ENCODE measurements at places on chromosomes 11 and 22.

- peak; percentile 78 for DNase-seq
Measured at GRCh38 chr11:17354601-17354991, 3.0 kb downstream of the NCR3LG1 start.

- DNase-seq = no peak
Measured at GRCh38 chr11:64291752-64292459, 804 bp downstream of the KCNK4 start.

- DNase-seq = no peak
Measured at GRCh38 chr11:5151713-5152153, 2.8 kb downstream of the OR52A1 start.

DNA sequence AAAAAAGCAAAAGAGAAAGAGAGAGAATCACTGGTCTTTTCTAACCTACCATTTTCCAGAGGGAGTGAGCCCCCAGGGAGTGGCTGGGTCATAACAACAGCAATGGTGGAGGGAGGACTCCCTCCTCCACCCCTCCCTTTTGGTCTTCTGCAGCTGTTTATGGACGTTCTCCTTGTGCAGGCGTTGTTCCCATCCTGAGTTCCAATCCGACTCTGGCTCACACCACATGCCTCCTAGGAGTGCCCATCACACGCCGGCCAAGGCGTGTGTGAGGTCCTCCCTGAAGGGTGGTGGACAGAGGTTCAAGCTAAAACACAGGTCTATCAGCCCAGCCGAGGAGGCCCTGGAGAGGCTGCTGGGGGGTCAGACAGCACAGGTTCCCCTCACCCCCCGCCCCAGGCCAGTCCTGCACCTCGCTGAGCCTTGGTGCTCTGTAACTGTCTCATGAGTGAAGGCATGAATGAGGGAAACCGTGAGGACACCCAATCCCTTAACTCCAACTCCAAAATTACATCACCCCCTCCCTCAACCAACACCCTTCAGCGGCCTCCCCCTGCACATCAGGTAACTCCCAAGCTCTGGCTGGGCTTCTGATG lies 29.4 kb downstream of the IFT27 start:
- no peak for DNase-seq

- DNase-seq = no peak
Measured at GRCh38 chr11:8531312-8531711, 62.7 kb downstream of the STK33 start.

DNA sequence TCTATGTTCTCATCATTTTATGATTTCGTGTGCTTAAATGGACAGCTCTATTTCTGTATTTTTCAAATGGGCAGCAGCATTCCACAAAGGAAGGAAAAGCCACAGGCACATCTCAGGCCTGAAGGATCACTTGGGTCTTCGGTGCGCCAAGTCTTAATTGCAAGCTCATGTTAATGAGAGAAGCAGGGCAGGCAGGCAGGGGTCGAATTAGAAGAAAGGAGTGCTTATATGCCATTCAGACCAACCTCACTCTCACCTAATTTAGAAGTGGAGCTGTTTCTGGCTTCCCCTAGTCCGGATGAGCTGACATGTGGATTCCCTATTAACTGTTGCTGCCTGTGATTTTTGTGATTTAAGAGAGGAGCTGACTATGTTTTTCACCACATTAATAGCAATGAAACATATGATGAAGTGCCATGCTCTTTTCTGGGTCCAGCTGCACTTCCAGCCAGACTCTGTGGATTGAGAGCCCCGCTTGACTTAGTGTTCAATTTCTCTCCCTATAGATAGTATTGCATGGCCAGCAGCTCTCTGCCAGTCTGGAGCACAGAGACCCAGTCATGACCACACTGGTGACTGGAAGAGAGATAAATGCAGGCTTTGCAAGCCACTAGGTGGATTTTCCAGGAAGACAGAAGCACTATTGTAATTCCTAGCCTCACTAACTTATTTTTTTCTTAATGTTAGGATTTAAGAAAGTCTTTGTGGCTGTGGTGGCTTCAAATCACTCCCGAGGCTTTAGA lies 373.9 kb upstream of the FAT3 start:
- DNase-seq = no peak

GRCh38 chr11:115132436-115133228 lies 371.6 kb downstream of the CADM1 start:
- no peak for DNase-seq

DNA sequence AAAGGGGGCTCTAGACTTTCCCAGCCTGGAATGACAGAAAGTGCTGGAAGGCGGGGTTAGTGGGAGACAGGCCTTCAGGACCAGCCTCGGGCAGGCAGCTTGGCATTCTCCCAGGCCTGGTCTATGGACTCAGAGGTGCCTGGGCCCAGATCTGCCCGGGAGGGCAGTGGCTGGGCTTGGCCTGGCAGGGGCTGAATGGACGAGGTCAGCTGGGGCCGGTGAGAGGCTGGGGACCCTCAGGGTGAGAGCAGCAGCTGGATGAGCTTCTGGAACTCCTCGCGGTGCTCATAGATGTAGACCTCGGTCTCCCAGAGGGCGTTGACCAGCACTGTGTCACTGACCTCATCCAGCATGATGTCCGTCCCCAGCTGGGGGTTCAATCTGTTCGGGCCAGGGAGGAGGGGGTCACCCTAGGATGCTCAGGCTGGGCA lies 1.5 kb upstream of the BAIAP2L2 start:
- DNase-seq = no peak

- DNase-seq = no peak
Measured at GRCh38 chr11:96173422-96173821, 169.6 kb downstream of the MAML2 start.

- peak; percentile 65 for DNase-seq
Measured at GRCh38 chr11:108112057-108112456, 9.3 kb upstream of the ACAT1 start.

DNA sequence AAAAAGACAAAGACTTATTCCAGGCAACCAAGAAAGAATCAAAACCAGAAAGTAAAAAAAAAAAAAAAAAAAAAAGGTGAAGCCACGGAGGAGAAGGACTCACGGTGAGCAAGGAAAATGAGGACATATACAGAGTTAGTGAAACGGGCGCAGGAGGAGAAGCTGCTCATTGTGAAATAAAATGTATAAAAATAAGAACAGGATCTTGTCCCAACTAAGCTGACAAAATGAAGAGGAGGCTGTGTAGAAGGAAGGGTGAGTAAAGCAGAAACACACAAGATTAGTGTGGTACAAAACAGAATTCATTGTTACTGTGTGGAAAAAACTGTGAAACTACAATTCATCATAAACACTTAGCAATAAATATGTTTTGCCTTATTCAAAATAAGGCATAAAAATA lies 7.6 kb downstream of the IL17REL start:
- no peak for DNase-seq

GRCh38 chr11:45097721-45098493 lies 48.5 kb upstream of the PRDM11 start:
- peak; percentile 32 for DNase-seq

DNA sequence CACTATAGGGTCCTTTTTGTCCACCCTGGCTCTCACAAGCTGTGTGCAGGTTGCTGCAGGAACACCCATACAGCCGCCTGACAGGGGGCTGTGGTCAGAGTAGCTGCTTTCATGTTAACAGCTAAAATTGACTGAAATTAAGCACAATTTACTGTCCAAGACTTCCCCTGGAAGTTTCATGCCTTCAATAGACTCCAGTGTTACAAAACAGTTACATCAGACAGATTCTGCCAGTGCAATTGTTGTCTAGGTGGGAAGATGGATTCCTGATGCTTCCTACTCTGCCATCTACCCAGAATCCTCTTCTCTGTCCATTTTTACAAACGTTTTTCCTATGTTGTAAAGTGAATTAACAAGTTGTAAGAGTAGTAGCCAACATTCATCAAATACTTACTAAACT lies 5.3 kb upstream of the TSKU start:
- DNase-seq = no peak

- DNase-seq = no peak
Measured at GRCh38 chr11:35182317-35182939, 43.5 kb downstream of the CD44 start.

DNA sequence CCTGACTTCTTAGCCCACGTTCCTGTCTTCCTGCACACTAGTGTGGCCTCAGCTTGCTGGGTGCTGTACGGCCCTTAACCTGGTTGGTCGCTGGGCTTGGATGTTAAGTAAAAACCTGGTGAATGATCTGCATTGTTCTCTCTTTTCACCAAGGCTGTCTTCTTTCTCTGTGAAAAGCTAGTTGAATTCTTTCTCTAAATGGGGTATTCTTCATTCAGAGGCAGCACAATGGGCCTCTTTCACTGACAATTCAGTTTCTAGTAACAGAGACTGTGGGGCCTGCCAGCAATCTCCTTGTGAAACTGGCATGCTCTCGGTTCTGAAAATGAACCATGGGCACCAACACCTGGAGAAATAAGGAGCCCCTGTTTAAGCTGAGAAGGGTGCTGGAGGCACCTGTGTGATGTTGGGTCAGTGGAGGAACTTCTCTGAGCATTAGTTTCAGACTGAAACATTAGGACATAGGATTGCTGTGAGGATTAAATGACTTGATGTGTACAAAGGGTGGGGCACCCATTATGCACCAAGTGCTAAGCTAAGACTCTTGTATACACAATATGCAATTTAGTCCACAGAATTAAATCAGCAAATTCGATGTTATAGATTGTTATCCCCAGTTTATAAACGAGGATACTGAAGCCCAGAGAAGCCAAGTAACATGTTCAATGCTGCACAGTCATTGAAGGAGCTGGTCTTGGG lies 33.1 kb upstream of the ELF5 start:
- no peak for DNase-seq

GRCh38 chr11:66080055-66080817 lies 10.2 kb downstream of the PACS1 start:
- DNase-seq = peak; percentile 78

- DNase-seq = no peak
Measured at GRCh38 chr11:69475866-69476471, 5.5 kb upstream of the LINC01488 start.

- DNase-seq = peak; percentile 33
Measured at GRCh38 chr11:114321621-114322257, 25.5 kb downstream of the NNMT start.

GRCh38 chr11:131195661-131196517 lies 174.5 kb upstream of the NTM start:
- DNase-seq = peak; percentile 2

DNA sequence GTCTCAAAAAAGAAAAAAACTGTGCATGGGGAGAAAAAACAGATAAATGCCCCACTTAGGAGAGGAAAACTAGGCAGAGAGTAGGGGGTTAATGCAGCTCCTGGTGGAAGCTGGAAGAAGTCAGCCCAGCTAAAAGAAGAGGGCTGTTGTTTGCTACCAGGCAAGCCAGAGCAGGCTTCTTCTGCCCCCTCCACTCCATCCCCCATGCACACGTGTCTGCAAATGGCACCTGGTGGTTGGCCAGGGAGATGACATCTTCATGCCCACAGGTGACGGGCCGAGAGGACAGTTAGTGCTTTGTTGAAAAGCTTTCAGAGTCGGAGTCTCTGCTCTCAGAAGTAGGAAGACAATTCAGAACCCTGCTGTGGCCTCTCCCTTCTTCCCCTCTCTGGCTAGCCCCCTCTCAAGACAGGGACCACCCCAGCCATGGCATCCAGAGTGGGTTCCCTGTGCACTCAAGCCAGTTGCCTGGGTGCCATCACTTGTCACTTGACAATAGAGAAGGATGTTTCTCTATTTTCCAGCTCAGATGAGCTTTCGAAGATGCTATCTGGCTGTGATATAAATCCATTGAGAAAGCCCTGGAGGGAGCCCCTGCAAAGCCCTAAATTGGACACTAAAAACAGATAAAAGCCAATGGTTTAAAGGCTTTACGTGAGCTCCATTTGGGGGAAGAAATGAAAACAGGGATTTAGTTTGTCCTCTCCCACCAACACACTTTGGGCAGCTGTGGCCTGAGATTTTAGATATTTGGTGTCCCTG lies 142.0 kb downstream of the TRIM29 start:
- DNase-seq = no peak

DNA sequence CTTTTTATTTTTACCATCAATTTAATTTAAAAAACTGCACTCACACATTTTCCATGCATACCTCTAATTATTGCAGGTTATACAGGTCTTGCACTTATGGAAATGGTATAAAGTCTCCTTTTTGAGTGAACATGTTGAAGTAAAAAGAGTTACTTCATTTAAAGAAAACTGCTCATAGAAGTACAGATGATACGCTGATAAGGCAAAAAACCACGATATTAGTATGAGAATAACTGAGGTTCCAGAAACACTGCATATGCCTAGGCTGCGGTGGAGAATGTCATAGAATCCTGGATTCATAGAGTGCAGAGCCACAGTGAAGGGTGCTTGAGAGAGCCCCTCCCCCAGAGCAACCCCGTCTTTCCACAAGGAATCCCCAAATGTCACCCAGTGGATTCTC lies 175.8 kb downstream of the BCR start:
- no peak for DNase-seq

- DNase-seq = no peak
Measured at GRCh38 chr11:6895010-6895409, 2.7 kb upstream of the OR2D2 start.

DNA sequence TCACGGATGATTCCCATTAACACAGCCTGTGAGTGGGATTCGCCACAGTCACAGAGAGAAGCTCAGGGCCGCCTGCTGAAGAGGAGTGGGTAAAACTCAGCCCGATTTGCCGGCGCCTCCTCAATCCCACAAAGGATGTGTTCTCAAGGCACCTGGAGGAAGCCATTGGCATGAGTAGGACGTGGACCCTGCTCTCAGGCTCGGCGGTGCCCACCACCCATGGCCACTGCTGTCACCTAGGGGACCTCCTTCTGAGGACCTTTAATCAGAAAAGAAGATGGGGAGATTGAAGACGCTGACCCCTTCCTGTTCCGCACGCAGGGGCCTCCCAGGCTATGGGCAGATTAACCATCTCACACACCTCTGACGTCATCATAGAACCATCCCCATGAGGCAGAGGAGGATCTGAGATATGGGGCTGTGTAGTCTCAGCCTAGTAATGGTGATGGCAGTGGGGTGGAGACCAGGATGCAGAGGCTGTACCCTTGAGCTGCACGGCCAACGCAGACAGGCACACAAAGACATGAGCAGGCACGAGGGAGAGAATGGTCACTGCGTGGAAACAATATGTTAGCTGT lies 571.8 kb downstream of the BRD1 start:
- DNase-seq = no peak

- DNase-seq = no peak
Measured at GRCh38 chr11:76148941-76149613, 57.2 kb downstream of the WNT11 start.
